ENCODE measurements at places on chromosomes 13 and 19.
A peak's percentile ranks its signal among the peaks of the same experiment; 100 is the strongest.

DNA sequence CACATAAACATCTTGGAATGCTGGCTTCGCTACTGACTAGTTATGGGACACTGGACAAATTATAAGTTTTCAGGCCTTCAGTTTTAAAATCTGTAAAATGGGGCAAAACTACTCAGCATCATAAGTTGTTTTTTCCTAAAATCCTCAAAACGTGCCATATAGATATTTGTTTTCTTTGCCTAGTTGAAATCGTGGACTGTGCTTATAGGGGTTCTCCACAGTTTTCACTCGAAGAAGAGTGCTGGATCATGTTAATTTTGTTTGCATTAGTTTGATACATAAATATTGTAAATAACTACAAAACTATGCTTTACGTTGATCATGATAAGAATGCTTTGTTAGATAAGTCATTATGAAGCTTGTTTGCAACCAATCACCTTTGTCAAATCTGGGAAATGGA lies 313.4 kb downstream of the OXGR1 start:
- no peak for DNase-seq

DNA sequence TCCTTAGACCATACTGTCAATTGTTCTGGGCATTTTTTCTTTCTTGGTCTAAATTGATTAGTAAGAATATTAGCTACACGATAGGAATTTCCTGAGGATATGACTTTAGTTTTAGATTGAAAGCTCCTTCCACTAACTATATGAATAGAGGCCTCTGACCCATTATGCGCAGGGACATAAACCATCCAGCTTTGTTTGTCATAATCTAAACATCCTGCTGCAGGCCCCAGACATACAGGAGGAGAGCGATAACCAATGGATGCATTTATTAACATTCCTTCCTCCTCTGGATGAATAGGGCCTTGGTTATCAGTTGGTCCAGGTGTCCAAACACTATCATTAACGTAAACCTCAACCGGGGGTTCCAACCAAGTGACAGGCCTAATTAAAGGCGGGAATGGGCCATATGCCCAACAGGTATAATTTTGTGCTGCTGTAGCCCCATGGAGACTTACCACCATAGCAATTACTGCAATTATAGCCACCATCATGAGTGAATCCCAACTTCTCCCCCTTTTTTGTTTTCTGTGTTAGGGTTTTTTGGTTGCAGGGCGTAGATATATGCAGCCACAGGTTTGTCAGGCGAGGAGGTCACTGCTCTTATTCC lies 32.6 kb downstream of the CLEC4M start:
- peak; percentile 91 for DNase-seq

GRCh38 chr13:35596321-35597030 lies 120.0 kb upstream of the MAB21L1 start:
- no peak for DNase-seq

- no peak for DNase-seq
These were observed 6.2 kb downstream of the EFNA2 start for GRCh38 chr19:1291761-1292418.

GRCh38 chr13:102317593-102317992 lies 84.3 kb downstream of the FGF14 start:
- DNase-seq: no peak

- no peak for DNase-seq
These were observed 504 bp upstream of the VWA8 start for GRCh38 chr13:41961466-41961760.

- no peak for DNase-seq
These were observed 70.1 kb downstream of the DCLK1 start for GRCh38 chr13:36061054-36061453.

DNA sequence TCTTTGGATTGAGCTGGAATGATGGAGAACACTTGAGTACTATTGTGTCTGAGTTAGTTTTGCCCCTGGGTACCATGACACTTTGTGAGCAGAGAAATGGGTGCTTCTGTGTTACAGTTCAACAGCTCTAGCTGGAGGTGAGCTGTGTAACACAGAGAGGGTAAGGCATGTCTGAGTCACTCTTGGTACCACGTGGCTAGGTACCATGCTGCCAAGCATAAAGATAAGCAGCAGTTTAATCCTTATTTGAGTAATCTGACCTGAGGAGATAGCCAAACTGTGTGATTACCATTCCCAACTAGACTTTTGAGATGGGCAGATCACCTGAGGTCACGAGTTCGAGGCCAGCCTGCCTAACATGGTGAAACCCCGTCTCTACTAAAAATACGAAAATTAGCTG lies 122.0 kb downstream of the OLFM4 start:
- DNase-seq: no peak

DNA sequence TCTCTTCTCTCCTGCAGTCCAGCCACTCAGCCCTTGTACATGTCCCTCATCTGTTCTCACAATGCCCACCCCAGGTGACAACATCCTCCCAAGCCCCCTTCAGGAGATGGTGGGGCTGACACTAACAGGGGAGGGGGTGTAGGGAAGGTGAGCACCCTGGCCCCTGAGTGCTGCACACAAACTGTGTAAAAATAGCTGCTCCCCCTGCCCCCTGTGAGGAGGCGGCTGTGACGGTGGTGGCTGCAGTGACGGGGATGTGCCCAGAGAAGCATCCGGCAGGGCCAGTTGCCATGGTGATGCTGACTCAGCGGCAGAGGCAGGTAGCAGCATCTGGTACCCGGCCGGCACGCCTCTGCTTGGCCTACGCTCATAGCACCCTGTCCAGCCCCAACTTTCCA lies 13.0 kb upstream of the JUND start:
- DNase-seq: no peak

DNA sequence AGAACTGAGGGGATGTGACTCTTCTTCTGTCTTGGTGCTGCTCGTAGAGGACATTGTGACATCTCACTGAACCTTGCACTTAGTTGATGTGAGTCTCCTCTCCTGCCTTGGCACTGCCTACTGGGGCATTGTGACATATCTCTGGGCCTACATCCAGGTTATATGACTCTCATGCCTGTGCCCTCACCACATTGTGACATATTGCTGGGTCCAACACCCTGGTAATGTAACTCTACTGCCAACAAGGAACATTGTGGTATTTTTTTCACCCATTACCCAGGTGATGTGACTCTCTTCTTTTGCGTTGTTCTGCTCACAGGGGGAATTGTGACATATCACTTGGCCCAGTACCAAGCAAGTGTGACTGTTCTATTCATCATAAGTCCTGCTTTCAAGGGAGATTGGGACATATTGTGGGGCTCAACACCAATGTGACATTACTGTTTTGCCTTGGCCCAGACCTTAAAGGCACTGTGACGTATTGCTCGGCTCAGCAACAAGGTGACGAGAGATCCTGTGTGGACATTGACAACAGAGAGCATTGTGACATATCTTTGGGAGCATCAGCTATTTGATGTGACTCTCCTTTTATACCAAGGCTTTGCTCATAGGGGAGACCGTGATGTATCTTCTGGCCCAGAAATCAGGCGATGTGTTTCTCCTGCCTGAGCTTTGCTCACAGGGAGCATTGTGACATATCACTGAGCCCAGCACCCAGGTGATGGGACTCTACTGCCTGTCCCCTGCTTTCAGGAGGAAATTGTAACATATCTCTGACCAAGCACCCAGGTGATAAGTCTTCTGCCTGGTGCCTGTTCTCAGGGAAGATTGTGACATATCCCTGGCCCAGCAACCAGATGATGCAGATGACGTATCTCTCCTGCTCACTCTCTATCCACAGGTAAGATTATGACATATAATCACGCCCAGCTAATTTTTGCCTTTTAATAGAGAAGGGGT lies 12.2 kb upstream of the ZNF429 start:
- no peak for DNase-seq

DNA sequence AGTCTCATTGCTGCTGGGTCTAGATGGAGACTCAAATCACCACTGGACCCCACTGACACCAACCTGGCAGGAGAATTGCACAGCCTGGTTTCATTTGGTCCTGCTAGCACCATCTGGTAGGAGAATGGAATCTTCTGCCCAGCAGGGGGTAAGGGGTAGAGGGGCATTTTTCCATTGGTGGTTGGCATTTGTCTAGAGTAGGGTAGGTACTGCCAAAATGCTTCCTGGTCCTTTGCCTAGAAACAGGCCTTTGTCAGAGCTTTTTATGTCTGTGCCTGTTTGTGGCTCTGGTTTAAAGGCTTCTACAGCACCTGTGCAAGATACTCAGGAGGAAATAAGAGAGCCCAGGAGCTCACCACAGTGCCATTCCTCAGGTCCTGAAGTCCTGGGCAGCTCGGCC lies 121.3 kb downstream of the KCTD12 start:
- DNase-seq: no peak

DNA sequence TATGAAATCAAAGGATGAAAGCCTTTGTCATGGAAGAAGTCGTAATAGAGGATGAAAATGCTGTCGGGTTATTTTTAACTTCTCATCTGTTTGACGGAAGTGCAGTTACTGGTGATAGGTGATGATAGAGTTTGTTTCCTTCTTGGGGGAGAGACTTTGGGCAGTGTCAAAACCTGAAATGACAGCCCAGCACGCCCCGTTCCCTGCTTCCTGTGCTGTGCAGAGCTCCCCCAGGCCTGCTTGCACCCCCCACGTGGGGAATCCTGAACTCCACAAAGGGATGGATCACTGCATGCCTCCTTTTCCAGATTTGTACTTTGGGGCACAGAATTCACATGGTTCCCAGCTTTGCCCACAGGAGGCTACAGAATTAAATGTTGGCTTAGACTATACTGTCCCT lies 102.7 kb downstream of the ATP11A start:
- DNase-seq: no peak

- DNase-seq: no peak
These were observed 12.0 kb upstream of the ZNF274 start for GRCh38 chr19:58170860-58171259.

DNA sequence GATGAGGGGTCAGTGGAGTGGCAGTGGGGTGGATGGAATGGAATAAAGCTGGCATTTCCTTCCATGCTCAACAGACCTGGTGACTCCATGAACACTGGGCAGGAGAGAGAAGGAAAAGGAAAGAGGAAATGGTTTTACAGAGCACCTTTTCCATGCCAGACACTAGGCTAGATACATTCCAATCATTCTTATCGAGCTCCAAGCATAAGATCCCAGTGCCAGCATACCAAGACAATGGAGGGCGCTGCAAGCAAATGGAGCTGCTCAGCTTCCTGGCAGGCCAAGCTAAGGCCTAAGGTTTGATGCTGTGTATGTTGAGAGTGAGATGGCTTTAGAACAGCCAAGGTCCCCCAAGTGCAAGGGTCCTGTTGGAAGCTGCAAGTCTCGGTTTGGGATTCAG lies 113.2 kb downstream of the HSPH1 start:
- no peak for DNase-seq

GRCh38 chr19:53639471-53639870 lies 7.7 kb downstream of the DPRX start:
- DNase-seq: no peak

DNA sequence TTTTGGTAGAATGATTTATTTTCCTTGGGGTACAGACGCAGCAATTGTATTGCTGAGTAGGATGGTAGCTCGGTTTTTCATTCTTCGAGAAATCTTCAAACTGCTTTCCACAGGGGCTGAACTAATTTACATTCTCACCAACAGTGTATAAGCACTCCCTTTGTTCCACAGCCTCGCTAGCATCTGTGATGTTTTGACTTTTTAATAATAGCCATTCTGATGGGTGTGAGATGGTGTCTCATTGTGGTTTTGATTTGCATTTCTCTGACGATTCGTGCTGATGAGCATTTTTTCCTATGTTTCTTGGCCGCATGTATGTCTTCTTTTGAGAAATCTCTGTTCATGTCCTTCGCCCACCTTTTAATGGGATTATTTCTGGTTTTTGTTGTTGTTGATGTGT lies 54.8 kb upstream of the UQCRFS1 start:
- no peak for DNase-seq

DNA sequence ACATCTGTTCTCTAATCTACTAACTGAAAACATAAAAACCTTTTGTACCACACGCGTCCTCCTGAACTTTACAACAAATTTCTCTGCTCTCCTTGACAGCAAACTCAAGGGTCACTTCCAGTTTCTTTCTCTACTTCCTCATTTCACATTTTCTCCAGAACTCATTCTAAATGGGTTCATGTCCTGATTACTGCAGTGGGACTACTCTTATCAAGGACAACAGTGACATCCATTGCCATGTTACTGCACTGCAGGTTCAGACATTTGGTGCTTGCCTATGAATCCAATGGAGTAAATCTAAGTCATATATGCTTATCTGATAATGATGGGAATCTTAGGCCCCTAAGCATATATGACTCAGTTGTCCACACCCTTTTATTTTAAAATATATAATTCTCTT lies 35.3 kb downstream of the FPR3 start:
- DNase-seq: no peak

DNA sequence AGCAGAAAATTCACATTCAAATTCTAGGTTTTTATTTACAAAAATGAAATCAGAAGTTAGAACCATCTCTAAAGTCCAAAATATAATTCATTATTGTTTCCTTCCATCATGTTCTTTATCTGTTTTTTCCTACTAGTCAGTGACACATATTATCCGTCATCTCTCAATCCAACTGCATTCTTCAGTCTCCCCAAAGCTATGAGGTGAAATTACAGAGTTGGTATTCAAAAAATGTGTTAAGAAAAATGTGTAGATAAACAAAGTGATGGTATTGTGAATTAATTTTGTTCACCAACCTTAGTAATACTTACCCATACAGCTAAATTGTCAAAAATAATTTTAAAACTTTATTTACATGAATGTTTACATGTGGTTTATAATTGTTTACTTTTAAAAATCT lies 448.7 kb upstream of the MIR17HG start:
- DNase-seq: no peak

- no peak for DNase-seq
These were observed 7.6 kb downstream of the TRPM4 start for GRCh38 chr19:49165111-49165750.

DNA sequence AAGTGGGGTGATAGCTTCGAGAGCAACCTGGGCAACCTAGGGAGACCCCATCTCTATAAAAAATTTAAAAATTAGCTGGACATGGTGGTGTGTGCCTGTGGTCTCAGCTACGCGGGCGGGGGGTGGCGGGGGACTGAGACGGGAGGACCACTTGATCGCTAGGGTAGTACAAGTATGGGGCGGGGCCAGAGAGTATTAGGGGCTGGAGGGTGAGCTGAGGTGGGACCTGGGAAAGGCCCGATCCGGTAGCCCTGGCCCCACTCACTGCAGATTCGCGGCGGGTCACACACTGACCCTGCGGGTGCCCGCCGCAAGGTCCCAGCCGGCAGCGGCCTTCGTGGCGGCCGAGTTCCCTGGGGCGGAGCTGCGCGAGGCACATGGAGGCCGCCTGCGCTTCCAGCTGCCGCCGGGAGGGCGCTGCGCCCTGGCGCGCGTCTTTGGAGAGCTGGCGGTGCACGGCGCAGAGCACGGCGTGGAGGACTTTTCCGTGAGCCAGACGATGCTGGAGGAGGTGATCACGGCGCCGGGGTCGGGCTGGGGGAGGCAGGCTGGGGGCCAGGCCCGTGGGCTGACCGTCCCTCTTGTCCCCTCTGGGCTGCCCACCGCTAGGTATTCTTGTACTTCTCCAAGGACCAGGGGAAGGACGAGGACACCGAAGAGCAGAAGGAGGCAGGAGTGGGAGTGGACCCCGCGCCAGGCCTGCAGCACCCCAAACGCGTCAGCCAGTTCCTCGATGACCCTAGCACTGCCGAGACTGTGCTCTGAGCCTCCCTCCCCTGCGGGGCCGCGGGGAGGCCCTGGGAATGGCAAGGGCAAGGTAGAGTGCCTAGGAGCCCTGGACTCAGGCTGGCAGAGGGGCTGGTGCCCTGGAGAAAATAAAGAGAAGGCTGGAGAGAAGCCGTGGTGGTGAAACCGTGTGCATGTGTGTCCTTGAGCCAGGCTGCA lies 2.0 kb upstream of the ARHGAP45 start:
- DNase-seq: no peak

- no peak for DNase-seq
These were observed 10.2 kb downstream of the OR2Z1 start for GRCh38 chr19:8731428-8732169.

GRCh38 chr13:101611491-101612475 lies 159.3 kb downstream of the ITGBL1 start:
- no peak for DNase-seq

Measured in NCI-H2081 (cell line).